DMS153 (cell line): ENCODE measurements at places on chromosomes 16 and 17.

GRCh38 chr17:65225061-65225460 lies 87.9 kb downstream of the RGS9 start:
- no peak for DNase-seq

DNA sequence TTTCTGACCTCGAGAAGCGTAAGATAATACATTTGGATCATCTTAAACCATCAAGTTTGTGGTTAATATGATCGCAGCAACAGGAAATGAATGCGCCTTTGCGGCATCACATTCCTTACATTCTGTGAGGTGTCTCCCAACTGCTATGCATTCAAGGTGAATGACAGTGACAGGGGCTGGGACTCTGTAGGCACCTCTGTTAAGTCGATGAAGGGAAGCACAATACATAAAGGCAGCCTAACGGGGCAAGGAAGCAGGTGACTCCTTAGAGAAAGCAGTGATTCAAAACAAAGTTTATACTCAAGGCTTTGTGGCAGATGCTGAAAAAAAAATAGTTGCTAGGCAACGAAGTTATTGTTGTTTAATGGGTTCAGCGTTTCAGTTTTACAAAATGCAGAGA lies 21.6 kb upstream of the EVPL start:
- no peak for DNase-seq

DNA sequence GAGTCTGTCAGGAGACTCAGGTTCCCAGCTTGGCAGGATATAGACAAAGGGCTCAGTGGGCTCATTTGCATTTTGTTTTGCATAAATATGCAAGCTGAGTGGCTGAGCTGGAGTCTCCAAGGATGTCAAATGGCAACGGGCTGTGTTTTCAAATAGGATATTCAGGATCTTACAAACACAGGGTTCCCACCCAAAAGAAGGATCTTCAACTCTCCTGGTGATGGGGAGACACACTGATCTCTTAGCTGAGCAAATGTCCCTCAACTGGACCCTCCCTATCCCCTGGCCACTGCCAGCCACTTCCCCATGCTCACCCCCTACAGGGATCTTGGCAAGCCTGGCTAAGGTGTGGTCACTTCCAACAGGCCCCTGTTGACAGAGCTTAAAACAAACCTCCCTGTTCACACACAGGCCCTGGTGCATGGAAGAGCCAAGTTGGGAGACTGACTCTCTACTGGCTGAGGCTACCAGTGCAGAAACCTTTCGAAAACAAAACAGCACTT lies 61.6 kb downstream of the SOX9 start:
- DNase-seq: no peak

DNA sequence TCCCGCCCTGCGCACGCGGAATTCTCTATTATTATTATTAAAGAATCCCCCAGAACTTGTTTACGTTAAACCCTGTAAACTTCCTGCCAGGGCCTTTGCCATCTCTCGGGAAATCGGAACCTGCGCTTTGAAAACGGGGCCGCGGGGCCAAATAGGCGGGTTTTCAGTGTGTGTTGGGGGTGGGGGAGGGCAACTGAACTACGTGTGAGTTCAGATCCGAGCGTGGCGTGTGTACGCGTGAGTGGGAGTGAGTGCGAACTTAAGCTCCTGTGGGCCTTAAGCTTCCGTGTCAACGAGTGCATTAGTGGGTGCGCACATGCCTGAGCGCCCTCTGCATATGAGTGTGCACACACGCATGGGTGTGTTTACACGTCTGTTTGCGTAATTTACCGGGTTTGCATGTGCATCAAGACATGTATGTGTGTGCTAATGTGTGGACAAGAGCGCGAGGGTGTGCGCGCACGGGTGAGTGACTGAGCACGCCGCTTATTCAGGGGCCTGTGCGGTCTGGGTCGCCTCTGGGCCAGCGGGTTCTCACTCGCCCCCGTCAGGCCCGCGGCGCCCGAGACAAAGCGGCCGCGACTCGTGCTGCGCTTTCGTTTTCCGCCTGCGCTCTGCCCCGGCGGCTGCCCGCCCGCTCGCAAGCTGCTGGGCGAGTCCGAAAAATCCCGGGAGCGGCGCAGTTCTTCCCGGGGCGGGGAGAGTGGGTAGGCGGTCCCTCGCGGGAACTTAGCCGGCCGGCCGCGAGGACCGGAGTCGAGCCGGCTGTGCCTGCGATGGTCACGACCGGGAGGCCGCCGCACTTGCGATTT lies 1.2 kb upstream of the FOXF1 start:
- DNase-seq: no peak

DNA sequence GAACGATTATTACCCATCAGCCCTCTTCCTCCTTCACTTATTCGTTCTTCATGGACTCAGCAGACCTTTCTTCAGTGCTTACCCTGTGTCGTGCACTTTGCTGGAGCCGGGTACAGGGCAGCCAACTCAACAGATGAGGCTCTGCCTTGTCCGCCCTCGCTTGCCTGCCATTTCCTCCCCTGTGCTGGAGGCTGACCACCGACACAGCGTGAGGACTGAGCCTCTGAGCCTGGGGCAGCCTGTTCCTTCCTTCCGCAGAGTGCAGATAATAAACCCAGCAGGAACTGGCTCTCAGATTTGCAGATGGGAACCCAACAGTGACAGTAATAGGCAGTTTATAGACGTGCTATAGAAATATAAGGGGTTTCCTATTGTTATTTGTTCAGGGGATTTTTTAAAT lies 7.0 kb upstream of the SLC39A11 start:
- DNase-seq: no peak

DNA sequence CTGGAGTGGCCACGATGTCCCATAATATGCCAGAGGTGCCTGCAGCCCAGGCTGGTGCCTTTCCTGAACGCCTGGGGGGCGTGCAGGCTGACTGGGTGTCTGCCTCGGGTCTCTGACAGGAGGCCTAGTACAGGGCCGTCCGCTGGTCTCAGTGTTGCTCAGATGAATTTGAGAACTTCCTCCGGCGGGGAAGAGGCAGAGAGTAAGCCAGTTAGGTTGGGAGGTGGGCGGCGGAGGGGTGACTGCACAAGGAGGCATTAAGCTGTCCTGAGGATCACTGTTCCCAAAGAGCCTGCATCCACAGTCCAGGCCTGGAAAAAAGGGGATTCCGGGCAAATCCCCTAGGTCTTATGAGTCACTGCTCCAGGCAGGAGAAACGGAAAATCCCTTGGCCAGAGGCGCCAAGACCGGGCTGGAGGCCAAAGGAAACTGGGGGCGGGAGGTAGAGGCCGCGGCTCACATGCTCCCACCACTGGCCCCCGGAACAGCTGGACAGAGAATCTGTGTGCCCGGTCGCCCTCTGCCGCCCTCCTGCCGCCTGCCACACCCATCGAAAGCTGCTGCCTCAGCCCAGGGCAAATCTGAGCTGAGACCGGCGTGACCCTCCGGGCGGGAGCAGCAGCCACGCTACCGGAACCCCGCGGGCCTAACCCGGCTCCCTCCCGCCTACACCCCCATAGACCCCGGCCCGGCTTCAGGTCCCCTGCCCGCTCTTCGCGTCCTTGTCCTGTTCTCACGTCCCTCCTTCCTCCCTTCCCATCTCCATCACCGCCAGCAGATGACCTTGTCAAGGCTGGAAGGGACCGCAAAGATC lies 1.2 kb downstream of the TRIM47 start:
- no peak for DNase-seq

GRCh38 chr16:4295581-4295980 lies 20.3 kb upstream of the GLIS2 start:
- DNase-seq: no peak

GRCh38 chr16:4094127-4094773 lies 22.0 kb downstream of the ADCY9 start:
- DNase-seq: no peak

GRCh38 chr16:73768786-73769203 lies 527.8 kb upstream of the PSMD7 start:
- DNase-seq: no peak

- DNase-seq: no peak
These were observed 28.3 kb downstream of the ARSG start for GRCh38 chr17:68319410-68320162.

- no peak for DNase-seq
These were observed 801 bp downstream of the VPS35 start for GRCh38 chr16:46688101-46688653.

DNA sequence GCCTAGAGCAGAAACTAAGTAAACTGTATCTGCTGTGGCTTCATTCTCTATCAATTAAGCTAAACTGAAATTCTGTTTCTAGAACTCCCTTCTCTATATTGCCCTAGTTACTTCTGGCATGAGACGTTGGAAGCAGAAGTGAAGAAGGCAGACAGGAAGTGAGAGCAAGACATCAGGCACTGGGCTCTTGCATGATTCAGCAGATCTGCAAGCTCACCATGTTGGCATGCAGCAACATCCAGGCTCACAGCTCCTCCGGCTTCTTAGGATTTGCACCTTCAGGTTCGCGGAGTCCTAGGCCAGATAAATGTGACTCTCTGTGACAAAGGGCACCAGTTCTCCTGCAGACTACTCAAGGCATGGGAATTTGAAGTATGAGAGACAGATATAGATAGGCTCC lies 148.3 kb downstream of the CDH8 start:
- no peak for DNase-seq

GRCh38 chr17:73286863-73287296 lies 24.9 kb downstream of the CDC42EP4 start:
- DNase-seq: no peak

- DNase-seq: peak; percentile 45
These were observed 37.2 kb downstream of the CCDC182 start for GRCh38 chr17:57707892-57708291.

DNA sequence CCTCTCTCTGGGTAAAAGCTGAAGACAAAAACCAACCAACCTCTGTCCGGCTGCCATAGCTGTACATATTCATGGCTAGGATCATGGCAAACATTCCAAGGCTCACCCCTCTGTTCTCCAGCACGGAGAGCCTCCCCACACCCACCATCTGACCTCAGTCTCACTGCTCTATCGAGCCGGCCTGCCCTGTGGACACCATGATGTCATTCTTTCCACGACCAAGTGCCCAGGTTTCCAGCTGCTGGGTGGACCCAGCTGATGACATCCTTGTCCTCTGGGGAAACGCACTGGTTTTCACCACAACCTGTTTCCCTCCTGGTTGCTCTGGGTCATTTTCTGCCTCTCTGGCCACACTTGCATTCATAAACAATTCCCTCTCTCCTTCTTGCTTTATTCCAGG lies 67.7 kb downstream of the NDEL1 start:
- no peak for DNase-seq

- no peak for DNase-seq
These were observed at the start of gene CENPV for GRCh38 chr17:16353317-16354174. Gene CENPV, minus strand, starts transcription at chr17:16353469. Its CDS starts 33 bp downstream, at chr17:16353436.

- peak; percentile 34 for DNase-seq
These were observed 1.9 kb downstream of the PRAC1 start for GRCh38 chr17:48720266-48721008.

DNA sequence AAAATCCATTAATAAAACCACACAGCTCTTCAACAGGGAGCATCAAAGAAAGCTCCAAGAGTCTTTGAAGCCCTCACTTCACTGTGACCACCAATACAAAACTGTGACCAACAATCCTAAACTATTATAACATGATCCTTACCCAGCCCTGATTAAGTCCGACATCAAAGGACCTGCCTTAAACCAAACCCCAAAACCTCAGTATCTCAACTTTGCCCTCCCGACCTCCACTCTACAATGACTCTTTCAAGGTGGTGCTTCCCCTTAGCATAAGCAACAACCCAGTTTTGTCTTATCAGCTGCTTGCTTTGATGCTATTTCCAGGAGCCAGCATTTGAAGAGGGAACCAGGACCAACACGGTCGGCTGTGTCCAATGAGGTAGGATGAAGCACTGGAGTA lies 8.5 kb upstream of the PRSS22 start:
- DNase-seq: no peak

- DNase-seq: no peak
These were observed 411.0 kb downstream of the CPPED1 start for GRCh38 chr16:12392585-12393091.

GRCh38 chr16:275786-276232 lies at the start of gene RGS11:
Gene RGS11, minus strand, starts transcription at chr16:275944. Its CDS starts 33 bp downstream, at chr16:275911.
- DNase-seq: no peak

DNA sequence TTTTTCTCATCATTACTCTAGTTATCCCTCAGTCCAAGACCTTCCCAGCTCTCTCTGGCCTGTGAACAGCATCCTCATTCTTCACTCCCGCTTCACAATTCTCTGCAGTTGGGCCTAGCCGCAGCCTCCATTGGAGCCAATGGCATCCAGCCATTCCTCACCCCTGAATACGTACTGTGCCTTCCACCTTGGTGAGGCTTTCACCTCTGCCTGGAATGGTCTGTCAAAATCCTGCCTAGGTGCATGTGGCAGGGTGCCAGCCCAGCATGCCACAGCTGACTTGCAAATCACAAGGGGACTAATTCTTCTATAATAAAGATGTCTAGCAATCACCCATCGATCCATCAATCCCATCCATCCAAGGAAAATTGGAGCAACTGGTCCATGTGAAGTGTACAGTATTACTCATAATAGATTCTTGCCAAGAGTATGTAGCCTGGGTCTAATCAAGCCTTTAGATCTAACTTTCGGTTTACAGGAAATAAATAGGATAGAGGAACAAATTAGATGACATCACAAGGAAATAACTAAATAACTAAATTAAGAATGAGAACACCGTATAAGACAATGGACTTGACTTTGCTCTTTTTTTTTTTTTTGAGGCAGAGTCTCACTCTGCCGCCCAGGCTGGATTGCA lies 5.1 kb upstream of the CX3CL1 start:
- DNase-seq: no peak

DNA sequence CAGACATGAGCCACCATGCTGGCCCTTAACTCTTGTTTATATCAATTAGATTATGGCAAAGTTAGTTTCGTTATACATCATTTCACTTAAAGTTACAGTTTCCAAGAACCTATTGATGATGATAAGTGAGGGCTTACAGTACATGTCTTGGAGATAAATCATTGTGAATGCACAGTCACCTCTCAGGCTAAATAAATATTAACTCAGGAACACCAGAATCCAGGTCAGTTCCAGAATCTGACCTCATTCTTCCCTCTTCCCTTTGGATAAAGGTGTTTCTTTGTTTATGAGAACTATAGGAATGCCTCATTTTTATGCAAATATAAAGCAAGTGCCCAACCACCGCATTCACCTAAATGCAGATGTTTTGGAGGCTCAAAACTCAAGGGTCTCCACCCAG lies 48.4 kb upstream of the CRYM start:
- no peak for DNase-seq
